ENCODE measurements at places on chromosomes 6 and 20. TPM values are rescaled to one million over a fixed set of nuclear protein-coding genes. Genes with fewer than 3 reads are reported as not detected.

Gene TRIM10
- not detected for total RNA-seq

DNA sequence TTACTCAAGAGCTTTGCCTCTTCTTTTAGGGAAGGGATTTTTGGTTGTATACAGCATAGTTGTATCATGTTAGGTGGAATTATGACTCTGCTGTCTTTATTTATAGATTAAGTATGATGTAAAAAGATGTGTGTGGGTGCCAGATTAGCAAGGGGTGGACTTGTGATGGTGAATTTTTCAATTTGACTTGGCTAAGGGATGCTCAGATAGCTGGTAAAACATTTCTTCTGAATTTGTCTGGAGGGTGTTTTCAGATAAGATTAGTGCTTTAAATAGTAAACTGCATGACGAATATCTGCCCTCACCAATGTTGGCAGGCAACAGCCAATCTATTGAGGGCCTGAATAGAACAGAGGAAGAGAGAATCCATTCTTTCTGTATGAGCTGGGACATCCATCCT lies 173.3 kb upstream of the TNFAIP3 start:
- DNase-seq = no peak

DNA sequence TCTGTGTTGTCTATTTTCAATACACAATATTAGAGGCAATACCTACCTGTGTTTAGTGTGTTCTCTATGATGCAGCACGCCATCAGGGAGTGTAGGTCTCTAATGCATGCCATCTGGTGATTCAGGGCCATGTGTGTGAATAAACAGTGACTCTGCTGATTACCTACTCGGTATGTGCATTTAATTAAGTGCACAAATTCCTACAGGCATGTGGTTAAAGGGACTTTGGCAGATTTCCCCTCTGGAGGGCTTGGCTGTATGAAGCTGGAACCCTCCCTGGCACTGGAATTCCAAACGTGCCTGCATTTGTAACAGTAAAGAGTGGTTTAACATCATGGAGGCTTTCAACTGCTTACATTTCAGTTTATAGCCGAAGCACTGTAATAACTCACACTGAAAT lies 401.5 kb upstream of the SASH1 start:
- DNase-seq = no peak

DNA sequence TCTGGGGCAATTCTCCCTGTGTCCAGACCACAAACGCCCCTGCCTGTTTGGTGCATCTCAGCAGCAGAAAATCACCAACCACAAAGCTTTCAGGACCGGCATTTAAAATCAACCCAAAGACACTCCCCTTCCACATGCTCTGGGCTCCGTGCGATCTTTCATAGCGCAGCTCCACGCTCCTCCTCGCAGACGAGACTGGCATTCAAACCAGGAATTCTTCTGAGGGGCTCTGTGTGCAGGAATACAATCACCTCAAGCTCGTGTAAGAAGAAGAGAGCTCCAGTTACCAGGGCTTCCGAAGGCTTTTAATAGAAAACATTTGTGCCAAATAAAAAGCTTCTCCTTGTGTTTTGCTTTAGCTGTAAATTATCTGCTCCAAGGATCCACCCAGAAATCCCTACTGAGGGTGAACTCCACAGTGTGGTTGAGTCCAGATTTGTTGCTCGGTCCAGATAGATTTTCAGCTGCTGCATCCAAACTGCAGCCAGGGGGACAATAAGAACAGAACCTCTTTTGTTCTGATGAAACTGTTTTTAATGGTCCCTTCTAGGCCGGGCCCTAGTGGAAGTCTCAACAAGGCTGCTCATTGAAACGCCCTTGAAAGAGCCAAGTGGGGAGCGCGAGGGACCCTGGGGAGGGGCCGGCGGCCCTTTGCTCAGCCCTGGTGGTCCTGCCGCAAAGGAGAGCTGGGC lies 16.4 kb upstream of the BMP7 start:
- DNase-seq = no peak

- peak; percentile 82 for DNase-seq
Observed at GRCh38 chr6:6724539-6725467, 136.3 kb downstream of the LY86 start.

DNA sequence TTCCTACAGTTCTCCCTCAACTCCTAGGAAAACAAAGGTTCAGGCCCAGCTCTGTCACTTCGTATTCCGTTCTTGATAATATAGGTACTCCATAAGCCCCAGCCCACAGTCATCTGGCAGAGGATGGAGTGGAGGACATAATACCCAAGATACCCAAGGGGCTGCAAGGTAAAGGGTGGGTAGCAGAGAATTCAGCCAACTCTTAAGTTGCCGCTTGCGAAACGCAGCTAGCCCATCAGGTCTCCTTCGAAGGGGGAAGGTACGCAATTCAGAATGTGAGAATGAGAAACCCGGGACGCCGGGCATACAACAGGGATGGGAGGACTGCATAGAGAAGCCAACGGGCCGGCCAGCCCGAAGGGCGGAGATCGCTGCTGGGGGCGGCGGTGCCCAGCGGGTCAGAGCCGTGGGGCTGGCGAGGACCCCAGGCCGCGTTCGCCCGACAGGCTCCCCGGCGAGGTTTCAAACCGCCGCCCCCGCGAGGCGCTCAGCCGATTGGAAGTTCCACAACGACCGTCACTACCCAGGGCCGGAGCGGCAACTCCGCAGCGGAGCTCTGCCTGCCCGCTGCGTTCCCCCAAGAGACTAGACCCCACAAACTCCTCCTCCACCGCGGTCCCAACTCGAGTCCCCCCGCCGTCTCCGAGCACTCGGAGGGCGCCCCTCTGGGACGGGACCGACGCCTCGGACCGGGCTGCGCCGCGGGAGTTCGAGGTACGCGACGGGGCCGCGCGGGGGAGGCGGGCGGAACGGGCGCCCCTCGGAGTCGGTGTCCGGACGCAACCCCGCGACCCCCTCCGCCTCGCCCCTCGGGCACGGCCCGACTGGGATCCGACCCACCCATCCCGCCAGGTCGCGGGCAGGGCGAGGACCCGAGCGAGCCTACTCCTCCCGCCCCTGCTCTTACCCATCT lies 911 bp downstream of the CDK19 start:
- DNase-seq = peak; percentile 42

- DNase-seq = no peak
Observed at GRCh38 chr6:144493035-144493910, 208.1 kb downstream of the UTRN start.

- DNase-seq = no peak
Observed at GRCh38 chr6:53510746-53511145, 34.2 kb downstream of the GCLC start.

Gene CST4
- 0.32 TPM for total RNA-seq

GRCh38 chr6:170516783-170517616 lies 36.1 kb downstream of the PSMB1 start:
- peak; percentile 78 for DNase-seq

DNA sequence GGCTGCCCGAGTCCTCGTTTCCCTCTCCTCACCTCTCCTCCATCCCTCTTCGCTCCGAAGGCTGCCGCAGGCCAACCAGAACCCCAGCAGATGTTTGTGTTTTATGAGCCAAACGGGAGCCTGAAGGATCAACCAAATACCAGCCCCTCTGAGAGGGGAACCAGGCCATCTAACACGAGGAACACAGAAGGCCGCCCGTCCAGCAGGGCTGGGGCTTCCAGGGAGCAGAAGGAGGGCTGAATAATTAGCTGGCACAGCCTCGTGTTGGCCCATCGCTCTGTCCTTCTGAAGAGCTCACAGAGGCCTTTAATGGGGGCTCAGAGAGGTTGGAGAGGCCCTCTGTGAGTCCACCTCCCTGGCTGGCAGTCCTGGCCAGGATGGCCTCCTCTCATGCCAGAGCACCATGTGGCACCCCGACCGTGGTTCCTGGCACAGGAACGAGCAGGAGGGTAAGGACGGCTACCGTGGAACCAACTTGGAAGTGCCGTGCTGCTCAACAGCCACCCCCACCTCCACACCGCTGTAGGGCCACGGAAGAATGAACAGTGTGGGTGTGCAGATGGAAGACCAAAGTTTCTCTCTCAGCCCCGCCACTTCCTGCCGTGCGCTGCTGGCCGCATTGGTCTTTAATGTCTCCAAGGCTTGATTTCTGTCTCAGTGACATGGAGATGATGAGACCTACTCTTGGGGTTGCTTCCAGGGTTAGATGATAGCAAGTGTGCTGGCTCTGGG lies 155.2 kb downstream of the SCML4 start:
- DNase-seq = no peak

Gene SALL4
- 0.97 TPM for total RNA-seq

DNA sequence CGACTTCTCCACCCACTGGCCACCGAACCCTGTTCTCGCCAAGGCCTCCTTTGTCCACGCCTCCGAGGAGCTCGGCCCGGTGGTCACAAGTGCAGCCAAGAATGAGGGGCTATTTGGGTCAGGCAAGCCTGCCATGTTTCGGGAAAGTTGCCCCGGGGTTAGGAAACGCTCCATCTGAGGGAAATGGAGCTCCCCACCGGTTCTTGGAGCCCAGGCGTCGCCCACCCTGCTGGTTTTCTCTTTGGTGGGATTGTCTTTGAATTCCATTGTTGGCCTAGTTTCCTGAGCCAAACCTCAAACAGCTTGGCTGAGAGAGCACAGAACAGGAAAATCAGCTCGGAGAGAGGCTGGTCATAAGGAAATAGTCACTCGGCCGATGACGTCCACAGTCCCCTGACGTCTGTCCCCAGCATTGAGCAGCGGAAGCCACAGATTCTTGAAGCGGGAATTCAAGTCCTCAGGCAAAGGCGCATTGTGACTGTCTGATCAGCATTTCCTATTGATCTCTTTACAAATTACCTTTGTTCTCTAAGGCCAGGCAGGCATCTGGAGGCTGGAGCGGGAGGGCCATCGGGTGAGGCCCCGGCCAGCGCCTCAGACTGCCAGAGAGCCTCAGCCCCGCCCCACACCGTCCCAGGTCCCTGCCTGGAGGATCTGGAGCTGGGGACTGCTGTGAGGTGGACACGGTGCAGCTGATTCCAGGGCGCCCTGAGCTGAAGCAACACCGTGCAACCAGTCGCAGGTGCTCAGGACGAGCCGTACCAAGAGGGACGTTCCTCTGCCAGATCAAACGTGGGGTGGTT lies 138.6 kb downstream of the DLL1 start:
- no peak for DNase-seq

DNA sequence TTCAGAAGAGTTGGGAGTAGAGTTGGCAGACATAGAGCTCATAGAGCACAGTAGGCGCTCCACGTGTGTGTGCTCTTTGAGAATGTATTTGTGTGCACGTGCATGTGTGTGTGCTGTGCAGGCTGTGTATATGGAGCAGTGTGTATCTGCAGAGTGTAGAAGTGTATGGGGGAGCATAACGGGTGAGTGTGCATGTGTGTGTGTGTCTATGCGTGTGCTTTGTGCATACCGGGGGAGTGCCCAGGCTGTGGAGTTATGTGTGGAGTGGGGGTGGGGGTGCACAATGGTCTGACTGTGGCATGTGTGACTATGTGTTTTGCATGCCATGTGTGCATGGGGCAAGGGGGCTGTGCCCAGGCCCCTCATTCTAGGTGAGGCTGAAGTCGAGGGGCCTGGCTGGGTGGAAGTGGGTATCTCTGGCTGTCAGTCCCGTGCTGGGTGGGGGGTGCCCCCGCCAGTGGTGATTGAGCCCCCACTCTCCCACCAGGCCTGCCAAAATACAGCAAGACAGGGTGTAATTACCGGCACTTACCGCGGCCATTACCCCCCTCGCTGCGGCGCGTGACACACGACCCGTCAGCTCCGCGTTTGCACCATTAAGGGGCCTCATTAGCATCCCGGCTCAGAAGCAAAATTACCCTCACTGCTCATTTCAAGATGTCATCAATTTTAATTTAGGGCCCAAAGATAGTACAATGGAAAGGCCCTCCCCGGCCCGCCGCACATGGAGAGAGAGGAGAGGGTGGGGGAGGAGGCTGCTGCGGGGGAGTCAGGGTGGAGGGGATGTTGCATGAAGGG lies 39.1 kb downstream of the MDFI start:
- DNase-seq = no peak

DNA sequence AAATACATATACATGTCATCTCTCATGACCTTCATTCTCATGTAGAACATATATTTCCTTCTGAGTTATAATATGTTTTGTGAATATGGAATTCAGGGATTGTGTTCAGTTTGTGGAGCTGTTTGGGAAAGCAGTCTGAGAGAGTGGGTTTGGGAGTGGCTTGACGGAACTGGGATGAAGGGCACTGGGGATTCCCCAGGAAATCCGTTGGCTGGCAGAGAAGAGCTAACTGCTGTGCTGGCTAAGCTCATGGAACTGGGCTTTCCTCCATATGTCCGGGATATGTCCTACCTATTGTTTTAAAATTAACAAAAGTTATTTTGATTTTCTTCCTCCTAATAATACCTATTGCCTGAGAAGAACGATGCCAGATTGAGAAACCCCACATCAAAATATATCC lies 359.5 kb upstream of the FLRT3 start:
- DNase-seq = no peak

GRCh38 chr6:128327890-128328289 lies 192.5 kb downstream of the PTPRK start:
- DNase-seq = peak; percentile 37

DNA sequence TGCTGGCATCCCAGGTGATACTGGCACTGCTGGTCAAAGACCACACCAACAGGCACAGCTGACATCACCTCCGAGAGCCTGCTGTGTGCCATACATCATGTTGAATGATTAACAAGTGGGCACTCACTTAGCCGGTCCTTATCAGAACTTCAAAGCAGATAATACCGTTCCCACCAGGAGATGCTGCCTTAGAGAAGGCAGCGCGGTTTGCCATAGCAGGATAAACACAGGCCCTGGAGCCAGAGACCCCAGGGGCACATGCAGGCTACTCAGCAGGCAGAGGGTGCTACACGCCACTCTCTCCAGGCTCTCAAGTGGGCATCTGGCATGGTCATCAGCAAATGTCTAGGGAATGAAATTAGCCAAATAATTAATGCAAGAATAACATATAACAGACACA lies 86.5 kb upstream of the CST7 start:
- no peak for DNase-seq

Gene PLCB4
- total RNA-seq = 3.2 TPM

Gene C6orf141
- total RNA-seq = 0.43 TPM

DNA sequence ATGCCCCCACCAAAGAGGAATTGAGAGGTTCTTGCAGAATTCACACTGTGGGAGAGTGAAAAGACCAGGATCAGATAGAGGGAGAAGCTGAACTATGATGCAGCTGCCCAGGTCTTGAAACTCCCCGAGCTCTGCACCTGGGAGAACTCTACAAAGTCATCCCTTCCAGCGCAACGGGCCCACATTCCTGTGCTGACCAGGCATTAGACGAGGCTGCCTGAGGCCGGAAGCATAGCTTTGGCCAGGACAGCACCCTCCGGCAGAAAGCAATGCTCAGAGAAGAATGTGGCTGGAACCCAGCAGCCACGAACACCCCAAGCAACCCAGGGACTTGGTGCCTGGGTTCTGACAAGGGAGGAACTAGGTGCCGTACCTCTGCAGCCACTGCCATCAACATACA lies 281.5 kb upstream of the CDH4 start:
- no peak for DNase-seq

Gene PYGB
- 110 TPM for total RNA-seq

DNA sequence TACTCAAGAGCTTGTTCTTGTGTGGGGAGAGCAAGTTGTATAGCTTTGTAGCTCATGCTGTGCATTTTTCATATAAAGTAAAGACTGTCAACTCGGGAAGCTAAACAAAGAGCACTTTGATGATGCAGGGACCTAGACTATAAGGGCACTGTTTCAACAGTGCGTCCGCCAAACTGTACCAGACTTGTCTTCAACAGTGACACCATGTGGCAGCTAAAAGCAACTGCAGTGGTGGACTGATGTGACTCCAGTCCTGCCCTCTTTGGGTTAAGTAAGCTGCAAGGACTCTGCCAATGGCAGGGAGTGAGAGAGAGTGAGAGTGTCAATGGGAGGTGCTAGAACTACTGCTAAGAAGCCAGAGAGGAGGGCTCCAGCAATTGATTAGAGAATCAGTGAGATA lies 48.1 kb upstream of the MC3R start:
- no peak for DNase-seq

Data from fibroblast of villous mesenchyme (primary cell).